ENCODE measurements at places on chromosomes 3 and 15.

GRCh38 chr3:183584246-183584913 lies 28.9 kb upstream of the KLHL6 start:
- no peaks in the 10 kb centered on the region for H3K36me3 ChIP-seq
- DNase-seq = no peak
- no peak overlapping the region for H3K4me3 ChIP-seq
- H3K27ac ChIP-seq = peak overlapping the region; percentile 37
- peaks cover 7% of the 10 kb centered on the region for H3K27me3 ChIP-seq

- no peak for DNase-seq
- no peaks in the 10 kb centered on the region for H3K36me3 ChIP-seq
- H3K4me3 ChIP-seq = no peak overlapping the region
- peaks cover 54% of the 10 kb centered on the region for H3K27me3 ChIP-seq
These were observed 2.6 kb downstream of the LTF start for GRCh38 chr3:46462111-46462510.

DNA sequence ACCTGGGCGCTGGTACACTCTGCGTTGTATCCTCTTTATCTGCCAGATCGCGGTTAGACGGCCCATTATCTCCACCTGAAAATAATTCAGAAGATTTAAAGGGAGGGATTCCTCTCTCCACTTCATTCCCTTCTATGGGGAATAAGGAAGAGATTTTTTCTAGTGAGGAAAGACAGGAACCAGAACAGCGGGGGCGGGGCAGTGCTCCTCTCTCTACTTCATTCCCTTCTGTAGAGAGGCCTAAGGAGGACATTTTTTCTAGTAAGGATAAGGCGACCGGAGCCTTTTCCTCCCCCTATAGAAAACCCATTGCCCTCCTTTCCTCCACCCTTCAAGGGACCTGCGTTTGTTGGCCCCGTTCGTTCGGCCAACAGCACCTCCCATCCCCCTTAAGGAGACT lies 8.3 kb upstream of the LIPH start:
- H3K4me1 ChIP-seq = peaks cover 26% of the 10 kb centered on the region
- DNase-seq = no peak
- H3K27ac ChIP-seq = no peak overlapping the region
- no peak overlapping the region for H3K4me3 ChIP-seq
- H3K36me3 ChIP-seq = no peaks in the 10 kb centered on the region

DNA sequence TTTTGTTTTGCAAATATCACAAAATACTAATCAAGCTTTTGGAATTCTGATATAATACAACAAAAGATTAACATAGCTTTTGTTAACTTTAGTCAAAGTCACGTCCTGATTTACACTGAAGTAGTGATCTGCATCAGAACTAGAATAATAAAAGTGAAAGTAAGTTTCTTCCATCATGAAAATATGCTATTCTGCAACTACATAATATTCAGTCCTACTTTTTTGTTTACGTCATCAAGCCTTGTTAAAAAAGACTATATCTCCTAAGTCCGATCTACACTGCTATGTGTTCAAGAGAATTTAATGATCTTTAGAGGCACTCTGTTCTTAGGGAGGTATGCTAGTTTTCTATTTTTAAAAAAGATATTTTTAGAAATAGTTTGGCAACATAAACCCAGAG lies 330.1 kb downstream of the ARPP21 start:
- H3K27ac ChIP-seq = no peak overlapping the region
- no peak overlapping the region for H3K4me3 ChIP-seq
- H3K27me3 ChIP-seq = peaks cover 40% of the 10 kb centered on the region
- DNase-seq = no peak
- H3K36me3 ChIP-seq = no peaks in the 10 kb centered on the region

Data from mesothelial cell of epicardium (in vitro differentiated cells).